Activated CD8-positive, alpha-beta memory T cell treated with anti-CD3 and anti-CD28 coated beads for 1 hour (primary cell): ENCODE measurements at places on chromosomes 12 and 14.

GRCh38 chr14:86450085-86450484 lies 920.1 kb downstream of the FLRT2 start:
- no peak for DNase-seq

- no peak for DNase-seq
These were observed 505.1 kb upstream of the TMEM132C start for GRCh38 chr12:127761880-127762279.

GRCh38 chr14:89537911-89538310 lies 120.9 kb upstream of the FOXN3 start:
- no peak for DNase-seq

DNA sequence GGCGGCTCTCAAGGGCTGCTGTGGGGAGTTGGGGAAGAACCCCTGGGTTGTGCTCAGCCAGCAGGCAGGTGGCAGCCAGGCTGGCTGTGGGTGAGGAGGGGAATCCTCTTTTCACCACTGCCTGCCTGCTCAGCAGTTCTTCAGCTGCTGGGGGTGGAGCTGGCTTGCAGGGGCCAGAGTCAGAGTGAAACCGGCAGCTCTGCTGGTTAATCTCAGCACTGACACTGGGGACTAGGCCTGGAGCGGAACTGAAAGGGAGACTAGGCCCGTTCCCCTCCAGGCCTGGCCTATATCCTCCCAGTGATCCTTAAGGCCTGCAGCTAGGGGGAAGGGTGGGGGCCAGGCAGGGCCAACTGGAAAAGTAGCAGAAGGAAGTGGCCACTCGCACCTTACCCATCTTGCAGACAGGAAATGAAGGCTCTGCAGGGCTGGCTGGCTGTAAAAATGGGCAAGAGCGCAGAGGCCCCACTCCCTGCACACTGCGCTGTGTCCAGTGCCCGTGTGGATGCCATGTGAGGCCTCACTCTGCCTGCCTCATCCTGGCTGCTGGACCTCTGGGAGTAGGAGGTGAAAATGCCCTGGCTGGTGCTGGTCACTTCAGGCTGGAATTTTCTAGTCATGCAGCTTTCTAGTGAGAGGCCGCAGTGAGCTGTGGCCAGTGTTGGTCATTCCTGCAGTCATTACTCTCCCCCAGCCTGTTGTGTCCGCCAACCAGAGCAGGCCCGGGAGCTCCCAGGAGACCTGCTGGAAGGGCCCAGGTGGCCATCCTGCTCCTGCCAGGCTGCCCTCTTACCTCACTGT lies 39.4 kb downstream of the SH2B3 start:
- DNase-seq, result no peak

DNA sequence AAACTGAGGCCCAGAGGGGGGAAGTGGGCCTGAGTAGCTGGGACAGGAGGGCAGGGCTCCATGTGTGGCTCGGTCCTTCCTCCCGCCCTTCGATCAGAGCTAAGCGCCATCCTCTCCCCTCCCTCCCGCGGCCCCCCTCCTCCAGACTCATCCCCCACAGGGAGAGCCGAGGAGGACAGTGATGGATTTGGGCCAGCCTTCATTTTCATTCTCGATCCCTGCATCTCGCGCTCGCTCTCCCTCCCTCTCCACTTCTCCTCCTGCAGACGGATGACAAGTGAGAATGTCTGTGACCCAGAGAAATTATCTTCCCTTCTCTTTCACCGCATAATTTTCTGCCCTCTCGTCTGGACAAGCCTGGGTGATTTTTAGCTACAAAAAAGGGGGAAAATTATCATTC lies 183.3 kb downstream of the RBM19 start:
- no peak for DNase-seq

- no peak for DNase-seq
These were observed 154.9 kb upstream of the CCND2 start for GRCh38 chr12:4118601-4119156.

DNA sequence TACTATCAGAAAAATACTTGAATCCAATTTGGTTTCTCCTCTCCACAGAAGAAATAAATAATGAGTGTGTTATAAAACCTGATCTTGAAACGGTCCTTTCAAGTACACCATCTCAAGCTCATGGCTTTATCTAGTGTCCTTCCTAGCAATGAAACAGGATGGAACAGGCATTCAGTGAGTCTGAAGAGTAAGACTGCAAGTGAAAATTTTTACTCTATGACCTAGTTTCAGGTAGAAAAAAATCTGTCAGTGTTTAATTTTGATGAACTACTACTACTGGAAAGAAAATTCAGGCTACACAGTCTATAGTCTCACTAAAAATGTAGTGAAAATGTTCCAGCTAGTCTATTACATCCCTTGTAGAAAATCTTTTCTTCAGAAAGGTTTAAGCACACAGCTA lies 7.7 kb downstream of the CBX5 start:
- DNase-seq, result no peak

GRCh38 chr14:90781344-90781761 lies 34.9 kb downstream of the TTC7B start:
- no peak for DNase-seq

DNA sequence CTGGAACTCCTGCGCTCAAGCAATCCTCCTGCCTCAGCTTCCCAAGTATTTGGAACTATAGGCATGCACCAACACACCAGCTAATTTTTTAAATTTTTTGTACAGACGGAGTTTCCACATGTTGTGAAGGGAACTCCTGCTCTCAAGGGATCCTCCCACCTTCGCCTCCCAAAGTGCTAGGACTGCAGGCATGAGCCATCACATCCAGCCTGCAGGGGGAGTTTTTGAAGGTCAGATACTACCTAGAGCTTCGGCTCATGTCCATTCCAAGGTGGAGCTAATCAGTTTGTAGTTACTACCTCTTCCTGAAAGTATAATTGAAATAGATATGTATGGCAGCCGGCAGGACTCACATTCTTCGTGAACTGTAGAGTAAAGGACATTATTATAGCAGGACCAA lies 3.7 kb upstream of the TAS2R19 start:
- DNase-seq, result no peak

DNA sequence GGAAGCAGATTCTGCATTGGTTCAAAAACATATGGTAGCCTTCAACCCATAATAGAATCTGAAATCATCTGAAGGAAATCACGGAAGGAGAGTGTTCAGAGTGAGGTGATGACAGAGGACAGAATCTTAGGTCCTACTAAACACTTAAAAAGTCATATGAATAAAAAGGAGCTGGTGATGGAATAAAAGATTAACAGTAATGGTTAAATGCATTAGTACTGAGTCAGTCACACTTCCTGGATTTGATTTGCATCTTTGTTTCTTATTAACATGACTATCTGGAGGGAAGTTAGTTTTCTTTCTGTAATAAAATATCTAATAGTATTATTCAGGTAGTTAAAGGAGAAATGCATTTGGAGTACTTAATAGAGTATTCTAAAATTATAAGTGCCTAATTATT lies 296.3 kb upstream of the ATXN7L3B start:
- no peak for DNase-seq

GRCh38 chr14:103008768-103009357 lies 48.5 kb downstream of the CDC42BPB start:
- no peak for DNase-seq

GRCh38 chr14:88793259-88793625 lies 489 bp upstream of the EML5 start:
- no peak for DNase-seq

GRCh38 chr12:52007982-52008510 lies 1.3 kb downstream of the TAMALIN start:
- no peak for DNase-seq

DNA sequence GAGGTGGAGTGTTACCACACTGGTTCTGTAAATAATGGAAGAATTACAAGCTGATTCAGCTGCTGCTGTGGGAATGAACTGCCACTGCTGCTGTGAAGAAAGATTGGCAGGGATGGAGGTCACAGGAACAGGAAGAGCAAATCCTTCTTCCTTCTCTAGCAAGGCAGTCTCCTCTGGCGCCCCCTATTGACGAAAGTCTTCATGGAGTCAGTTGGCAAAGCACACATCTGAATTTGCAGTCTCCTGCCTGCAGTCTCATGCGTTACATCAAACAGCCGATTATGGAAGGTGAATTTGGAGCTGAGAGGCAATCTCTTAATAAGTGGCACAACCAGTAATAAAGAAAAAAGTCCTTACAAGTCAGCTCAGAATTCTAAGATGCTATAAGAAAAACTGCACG lies 106.0 kb upstream of the TMTC1 start:
- DNase-seq, result no peak

DNA sequence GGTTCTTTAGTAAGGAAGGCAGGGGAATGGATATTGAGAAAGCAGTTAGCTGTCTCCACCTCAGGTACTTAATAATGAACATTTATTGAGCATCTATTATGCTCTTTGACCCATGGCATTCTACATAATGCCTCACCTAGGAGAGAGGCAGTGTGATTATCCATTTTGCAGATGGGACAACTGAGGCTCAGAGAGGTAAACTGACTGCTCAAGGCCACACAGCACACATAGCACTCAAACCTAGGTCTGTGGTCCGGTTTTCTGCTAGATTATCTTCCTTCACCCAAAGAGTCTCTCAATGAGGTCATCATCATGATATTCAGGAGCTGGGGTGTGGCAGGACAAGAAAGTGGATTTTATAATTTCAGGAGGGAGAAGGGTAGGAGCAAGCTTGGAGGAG lies 199.1 kb upstream of the LHX5 start:
- no peak for DNase-seq

DNA sequence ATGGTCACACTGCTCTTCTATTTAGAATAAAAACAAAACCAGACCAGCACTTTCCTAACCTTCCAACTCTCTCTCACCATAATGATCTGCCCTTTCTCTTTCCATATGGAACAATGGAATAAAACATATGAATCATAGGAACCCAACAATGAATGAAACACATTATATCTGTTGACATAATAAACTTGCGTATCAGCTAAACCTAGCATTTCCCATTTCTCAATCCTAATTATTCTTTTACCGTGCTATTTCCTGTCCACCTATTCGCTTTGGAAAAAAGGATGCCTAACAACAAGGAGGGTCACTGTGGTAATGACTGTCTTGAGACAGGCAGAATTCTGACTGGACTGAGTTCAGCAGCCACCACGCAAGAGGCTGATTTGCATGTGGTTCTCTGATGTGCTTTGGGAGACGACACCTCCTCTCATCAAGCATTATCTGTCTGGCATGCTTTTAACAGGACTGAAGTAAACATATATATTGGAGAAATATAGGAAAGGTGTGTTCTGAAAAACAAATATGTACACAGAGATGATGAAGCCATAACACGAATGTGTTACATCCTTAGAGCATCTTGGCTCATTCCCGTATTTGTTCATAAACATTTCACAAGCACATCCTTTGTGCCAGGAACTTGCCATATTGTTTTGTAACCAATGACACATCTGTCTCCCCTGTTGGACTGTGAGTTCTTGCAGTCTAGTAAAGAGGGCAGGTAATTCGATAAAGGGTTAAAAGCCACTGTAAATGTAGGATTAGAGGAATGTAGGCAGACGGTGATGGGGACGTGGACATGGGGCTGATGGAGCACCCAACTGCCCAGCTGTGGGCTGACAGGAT lies 87.7 kb downstream of the PTPRB start:
- no peak for DNase-seq

GRCh38 chr12:51694146-51694545 lies 103.1 kb downstream of the SCN8A start:
- no peak for DNase-seq

DNA sequence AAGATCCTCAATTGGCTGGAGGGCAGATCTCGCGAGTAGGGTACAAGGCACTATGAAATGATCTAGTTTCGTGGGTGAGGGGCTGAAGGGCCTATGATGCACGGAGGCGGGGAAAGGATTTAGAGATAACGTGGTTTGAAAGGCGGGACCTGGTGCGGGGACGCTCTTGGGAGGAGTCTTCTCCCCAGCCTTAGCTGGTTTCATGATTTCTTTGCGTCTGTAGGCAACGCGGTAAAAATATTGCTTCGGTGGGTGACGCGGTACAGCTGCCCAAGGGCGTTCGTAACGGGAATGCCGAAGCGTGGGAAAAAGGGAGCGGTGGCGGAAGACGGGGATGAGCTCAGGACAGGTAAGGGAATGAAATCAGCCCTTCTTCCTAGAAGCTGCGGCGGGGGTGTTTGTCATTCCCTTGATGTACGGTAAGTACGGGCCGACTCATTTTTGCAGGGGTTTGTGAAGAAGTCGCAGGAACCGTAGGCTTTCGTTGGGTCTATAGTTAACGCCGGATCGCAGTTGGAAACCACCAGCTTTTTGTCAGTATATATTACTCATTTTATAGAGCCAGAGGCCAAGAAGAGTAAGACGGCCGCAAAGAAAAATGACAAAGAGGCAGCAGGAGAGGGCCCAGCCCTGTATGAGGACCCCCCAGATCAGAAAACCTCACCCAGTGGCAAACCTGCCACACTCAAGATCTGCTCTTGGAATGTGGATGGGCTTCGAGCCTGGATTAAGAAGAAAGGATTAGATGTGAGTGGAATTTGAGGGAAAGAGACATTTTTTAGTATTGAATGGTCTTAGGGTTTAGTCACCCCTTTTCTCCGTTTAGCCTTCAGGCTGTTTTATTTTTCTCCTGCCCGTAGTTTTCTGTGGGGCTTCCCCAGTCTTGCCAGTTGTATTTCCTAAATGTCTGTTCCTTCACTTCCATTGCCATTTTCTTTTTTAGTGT lies 602 bp downstream of the APEX1 start:
- peak; percentile 37 for DNase-seq

- no peak for DNase-seq
These were observed 117.4 kb downstream of the DAD1 start for GRCh38 chr14:22471545-22472121.

DNA sequence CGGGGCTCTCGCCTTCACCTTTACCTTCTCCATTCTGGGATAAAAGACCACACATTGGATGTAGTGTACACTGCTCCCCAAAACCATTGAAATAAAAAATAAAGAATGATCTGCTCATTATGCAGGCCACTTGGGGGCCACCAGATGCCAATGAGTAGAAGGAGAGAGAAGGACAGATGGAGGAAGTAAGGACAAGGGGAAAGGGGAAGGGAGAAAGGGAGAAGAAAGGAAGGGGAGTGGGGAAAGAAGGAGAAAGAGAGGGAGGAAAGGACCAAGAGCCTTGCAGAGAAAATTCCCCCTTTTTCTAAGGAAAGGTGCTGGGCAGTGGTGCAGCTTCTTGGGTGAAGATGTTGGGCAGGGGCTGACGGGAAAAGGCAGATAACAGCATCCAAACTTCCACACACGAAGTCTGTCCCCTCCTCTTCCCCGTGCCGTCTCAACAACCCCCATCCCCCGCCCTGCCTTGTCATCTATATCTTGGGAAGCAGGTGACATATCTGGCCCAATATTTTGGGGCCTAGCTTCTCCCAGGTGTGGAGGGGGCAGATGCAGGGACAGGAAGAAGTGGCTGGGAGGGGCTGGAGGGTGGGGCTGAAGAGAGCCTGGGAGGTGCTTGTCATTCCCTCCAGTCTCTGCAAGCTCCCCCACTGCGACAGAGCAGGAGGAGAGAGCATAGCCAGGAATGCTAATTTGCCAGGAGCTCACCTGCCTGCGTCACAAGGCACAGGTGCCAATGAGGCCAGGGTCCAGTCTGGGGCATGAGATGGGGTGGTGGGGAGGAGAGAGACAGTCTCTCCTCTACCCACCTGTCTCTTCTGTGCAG lies 107.5 kb downstream of the SINHCAF start:
- no peak for DNase-seq
